ENCODE measurements at places on chromosomes 4 and X.
A peak's percentile ranks its signal among the peaks of the same experiment; 100 is the strongest.

- no peak for DNase-seq
Measured at GRCh38 chr4:24190761-24191695, 301.2 kb upstream of the PPARGC1A start.

DNA sequence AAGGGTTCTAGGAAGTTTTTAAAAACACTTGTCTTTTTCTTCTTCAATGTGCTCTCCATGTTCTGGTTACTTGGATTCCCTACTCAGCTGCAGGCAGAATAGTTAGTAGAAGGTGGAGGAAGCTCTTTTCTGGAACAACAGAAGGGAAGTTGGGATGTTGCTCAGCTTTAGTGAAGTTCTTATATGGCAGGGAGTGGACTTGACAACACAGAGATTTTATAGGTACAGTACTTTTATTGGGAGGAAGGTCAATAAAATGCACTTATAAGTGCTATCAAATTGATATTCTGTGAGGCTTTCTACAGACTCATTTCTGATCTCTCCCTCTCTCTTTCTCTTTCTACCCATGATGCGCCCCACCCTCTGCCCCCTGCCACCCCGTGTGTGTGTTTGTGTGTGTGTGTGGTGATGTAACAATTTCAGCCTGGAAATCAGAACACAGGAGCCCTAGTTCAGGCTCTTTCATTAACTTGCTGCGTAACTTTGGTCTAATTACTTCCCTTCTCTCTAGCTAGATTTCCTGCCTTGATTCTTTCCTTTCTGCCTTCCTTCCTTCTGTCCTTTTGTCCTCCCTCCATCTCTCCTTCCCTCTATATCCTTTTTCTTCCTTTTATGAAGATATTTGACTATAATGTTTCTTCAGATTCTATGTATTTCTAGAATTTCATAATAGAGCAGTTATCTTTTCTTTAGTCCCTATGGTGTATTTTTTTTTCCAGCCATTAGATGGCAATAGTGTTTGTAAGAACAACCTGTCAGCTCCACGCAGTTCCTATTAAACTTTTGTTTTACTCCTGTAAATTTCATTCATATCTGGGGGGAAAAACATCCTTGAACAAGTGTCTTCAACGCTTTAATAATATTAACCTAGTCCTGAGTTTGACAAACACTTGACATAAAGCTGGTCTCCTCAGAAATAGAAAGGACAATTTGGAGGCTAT, 37.1 kb downstream of the HEPH start:
- peak; percentile 24 for DNase-seq

DNA sequence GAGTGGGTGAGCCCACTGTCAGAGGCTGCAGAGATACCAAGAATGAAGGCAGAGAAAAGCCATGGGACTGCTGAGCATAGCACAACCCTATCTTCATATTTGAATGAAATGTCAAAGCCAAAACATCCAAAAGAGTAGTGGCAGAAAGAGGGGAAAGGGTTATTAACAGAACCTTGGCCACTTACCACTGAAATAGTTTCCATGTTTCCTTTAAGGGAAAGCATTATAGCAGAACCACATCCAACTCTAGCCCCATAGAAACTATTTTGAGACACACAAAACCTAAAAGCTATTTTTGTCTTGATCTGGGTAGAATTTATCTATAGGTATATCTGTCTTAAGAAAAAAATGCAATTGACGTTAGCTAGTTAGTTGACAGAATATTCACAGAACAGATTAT, 140.1 kb downstream of the CBR4 start:
- no peak for DNase-seq

DNA sequence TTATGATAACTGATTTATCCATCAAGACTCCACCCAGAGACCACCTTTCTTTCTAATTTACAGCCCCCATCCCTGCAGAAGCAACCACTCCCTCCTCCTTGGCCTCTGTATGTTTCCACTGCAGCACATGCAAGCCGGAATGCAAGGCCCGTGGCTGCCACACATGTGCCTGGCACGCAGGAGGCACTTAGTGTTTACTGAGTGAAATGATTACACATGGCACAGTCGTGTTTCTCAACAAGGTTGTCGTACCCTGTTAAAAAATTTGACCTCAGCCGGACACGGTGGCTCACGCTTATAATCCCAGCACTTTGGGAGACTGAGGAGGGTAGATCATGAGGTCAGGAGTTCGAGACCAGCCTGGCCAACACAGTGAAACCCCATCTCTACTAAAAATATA, 104.3 kb downstream of the APBB2 start:
- no peak for DNase-seq

DNA sequence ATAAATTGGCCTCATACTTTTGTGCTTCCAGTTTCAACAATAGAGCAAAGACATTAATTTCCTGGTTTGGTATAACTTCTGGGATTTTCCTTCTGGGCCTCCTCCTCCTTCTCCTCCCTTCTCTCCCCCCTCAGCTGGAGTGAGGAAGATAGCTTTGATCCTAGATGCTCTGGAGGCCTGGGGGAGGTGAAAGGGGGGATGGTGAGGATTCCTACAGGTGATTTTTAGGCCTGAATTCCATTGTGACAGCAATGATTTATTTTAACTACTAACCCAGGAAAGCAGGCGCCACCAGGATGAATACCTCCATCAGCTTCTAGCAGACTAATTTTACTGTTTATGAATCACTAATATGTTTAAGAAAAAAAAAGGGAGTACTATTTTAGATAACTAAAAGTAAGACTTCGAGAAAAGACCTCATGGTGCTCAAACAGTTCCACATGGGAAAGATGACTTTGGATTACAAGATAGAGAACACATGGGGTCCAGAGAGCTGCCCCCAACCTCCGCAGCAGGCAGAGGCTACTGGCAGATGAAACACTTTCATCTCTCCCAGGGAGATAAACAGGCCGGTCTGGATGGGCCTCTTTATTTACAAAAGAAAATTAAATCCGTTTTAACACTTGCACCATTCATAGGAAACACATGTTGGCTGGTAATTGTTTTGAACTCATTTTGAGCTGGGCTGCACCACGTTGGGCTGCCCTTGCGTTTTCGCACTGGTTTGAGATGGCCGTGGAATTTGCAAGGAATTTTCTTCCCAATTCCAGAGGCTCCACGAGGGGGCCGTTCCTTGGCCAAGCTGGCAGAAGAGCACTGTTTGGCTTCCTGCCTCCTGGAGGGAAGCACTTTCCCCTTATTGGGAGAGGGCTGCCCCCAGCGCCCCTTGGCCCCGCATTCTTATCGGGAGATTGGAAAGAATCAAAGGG, 125.1 kb upstream of the STX18 start:
- no peak for DNase-seq

GRCh38 chr4:3243136-3243780, 5.7 kb upstream of the MSANTD1 start:
- DNase-seq: no peak

- peak; percentile 97 for DNase-seq
Measured at GRCh38 chr4:2484993-2485392, 16.1 kb downstream of the RNF4 start.

DNA sequence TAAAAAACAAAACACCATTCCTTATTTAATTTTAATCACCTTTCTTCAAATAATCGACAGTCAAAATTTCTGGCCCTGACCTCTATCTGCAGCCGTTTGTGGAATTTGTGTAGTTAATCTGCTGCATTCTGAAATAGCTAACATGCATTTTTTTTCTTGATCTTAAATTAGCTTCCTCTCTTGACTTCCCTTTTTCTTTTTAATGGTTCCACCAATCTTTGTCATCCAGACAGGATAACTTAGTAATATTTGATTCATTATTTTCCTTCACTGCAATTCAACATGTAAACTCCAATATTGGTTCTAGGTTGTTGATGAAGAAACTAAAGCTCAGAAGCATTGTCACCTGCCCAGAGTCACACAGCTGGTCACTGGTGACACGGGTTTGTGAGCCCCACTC, 77.3 kb downstream of the ARHGAP10 start:
- DNase-seq: no peak

GRCh38 chrX:133852837-133853356, 132.5 kb downstream of the GPC3 start:
- no peak for DNase-seq

DNA sequence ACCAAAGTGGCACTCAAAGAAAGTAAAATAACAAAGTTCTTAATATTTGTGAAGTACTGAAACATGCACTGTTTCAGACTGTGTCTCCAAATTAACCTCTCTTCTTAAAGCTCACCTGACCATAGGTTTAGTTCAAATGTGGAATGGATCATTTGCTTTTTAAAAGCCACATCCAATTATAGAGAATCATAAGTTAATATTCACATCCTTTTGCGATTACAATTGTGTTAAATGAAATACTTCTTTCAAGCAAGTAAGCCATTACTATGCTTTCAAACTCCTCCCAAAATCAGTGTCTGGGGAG, 95.3 kb upstream of the PTPN13 start:
- no peak for DNase-seq

DNA sequence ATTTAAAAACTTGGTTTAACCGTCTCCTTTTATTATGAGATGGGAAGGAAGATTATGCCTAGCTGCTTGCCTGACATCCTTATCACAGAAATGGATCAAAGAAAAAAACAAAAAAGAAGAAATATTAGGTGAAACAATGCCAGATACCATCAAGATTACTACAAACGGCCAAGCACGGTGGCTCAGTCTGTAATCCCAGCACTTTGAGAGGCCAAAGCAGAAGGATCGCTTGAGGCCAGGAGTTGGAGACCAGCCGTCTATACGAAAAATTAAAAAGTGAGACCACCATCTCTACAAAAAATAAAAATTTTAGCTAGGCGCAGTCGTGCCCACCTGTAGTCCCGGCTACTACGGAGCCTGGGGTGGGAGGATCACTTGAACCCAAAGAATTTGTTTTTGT, 2.3 kb downstream of the FRYL start:
- DNase-seq: no peak

DNA sequence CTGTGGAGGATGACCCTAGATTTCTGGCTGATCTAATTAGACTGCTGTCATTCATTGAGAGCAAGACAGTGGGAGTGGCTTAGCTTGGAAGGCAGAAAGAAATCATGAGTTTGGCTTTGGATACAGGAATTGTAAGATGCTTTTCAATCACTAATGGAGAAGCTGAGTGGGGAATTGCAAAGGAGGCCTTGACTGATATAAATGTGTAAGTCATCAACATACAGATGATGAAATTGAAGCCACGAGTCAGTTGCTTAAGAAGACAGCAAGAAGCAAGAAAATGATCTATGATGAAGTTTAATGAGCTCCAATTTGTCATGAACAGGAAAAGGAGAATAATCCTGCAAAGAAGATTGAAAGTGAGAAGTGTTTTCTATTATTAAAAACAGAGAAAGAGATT, 136.7 kb upstream of the C1QTNF7 start:
- no peak for DNase-seq

DNA sequence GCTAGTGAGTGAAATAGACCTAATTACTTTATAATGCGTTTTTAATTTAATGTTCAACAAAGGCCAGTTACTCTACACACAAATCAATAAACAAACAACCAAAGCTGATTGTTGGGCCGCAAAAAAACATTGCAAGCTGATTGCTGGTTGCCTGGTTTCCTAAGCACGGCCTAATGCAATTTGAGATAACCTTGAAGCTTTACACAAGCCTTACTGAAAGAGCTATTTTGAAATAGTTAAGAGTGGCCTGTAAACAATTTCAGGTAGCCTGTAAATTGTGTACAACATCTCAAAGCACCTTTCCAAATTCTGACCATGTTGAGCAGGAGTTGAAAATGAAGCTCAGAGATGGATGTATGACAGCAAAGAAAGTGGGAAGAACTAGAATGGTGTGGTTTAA, 17.5 kb upstream of the CXorf66 start:
- DNase-seq: no peak

GRCh38 chr4:40421839-40422708, 86.9 kb downstream of the CHRNA9 start:
- no peak for DNase-seq

DNA sequence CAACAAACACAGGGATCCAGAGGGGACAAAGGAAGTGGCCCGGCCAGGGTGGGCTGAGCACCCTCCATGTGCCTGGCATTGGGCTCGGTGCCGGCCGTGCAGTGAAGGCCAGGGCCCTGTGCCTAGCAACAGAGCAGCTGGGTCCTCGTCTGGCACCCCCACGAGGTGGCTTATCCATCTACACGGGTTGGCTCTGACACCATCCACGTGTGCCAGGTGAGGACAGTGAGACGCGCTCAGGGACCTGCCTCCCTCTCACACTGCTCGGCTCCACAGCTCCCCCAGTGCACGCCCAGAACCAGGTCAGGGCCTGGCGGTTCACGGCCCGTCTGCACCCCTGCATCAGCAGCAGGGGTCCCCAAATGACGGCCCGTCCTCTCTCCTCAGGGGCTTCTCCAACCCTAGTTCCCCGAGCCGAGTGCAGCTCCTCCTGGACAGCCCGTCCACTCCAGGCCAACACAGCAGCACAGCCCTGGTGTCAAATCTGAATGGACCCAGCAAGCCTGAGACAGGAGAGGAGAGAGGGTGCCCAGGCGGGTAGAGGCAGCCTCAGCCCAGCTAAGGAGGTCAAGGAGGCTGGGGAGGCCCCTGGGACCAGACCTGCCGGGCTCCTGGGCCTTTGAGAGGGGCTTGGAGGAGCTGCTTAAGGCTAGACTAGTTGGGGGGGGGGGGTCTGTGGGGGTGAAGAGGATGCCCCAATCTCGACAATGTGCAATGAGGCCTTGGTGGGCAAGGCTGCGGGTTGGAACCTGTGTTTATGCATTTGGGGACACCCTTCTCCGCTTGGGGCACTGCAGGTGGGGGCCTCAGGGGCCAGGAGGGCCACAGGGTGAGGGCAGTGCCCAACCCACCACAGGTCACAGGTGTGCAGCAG, 113.6 kb downstream of the FAM53A start:
- DNase-seq: no peak

DNA sequence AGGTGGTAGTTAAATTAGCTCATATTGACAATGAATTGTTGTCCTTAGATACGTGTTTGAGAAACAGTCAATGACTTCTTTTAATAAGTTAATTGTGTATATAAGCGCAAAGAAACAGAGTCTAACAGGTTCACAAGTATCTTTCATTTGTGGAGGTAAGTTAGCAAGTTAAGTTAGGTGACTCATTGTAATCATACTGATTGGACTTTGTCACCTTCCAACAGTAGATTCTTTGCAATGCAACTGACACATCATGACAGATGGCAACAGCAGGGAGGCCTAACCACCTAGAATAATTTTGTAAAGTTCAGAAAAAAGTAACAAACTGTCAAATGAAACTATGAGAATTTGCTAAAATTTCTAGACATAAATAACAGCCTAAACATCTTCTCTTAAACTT, 207.6 kb upstream of the PITX2 start:
- DNase-seq: no peak

DNA sequence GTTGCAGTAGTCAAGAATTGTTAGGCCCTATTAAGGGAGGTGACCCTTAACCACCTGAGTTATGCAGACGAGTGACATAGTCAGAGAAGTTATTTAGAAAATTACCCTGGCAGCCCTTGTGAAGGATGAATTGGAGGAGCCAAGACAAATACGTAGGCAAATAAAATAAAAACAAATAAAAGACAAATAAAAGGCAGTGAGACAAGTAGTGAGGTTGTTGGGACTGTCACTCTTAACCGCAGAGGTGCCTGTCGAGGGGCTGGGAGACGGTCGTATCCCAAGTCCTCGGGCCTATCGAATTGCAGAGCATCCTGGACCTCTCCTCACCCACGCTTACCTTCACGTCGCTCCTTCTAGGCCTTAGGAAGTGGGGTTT, 58.0 kb upstream of the ZC4H2 start:
- DNase-seq: no peak

- no peak for DNase-seq
Measured at GRCh38 chrX:136635235-136635634, 12.7 kb upstream of the CD40LG start.
